ENCODE measurements at places on chromosomes 1 and 21.

- no peaks in the 10 kb centered on the region for H3K4me1 ChIP-seq
- H3K36me3 ChIP-seq = no peaks in the 10 kb centered on the region
- no peak overlapping the region for H3K4me3 ChIP-seq
- no peak for DNase-seq
Measured at GRCh38 chr1:8970870-8971337, 25.2 kb downstream of the CA6 start.

- no peak overlapping the region for H3K4me3 ChIP-seq
- DNase-seq = no peak
- no peaks in the 10 kb centered on the region for H3K4me1 ChIP-seq
- no peaks in the 10 kb centered on the region for H3K36me3 ChIP-seq
Measured at GRCh38 chr1:66283622-66284041, 250.3 kb upstream of the SGIP1 start.

DNA sequence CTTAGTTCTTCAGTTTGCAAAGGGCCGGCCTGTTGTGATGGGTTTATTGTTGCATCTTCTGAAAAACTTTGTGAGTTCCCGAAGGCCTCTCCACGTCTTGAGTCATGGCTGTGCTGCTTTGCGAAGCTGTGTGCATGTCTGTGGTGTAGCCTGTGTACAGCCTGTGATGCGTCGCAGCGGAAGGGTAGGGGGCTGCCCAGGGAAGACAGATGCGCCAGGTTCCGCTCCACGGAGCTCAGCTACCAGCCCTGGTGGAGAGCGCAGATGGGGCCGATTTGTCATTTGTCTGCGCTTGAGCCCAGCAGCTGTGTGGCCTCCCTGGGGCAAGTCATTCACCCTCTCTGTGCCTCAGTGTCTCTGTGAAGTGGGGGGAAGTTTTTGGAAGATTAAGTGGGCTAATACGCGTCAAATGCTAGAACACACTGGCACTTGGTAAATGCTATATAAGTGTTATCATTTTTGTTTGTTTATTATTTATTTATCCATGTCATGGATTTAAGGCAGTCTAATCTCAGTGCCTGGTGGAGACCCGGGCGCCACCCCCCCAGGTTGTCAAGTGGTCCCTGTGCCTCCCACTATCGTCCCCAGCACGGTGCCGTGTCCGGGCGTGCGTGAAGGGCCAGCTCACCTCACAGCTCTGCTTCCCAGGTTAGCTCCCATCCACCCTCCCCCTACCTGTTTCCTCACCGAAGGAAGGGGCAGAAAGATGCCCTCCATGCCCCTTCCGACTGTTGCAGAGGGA lies 8.4 kb downstream of the PDE9A start:
- peaks cover 14% of the 10 kb centered on the region for H3K36me3 ChIP-seq
- no peak for DNase-seq
- H3K27ac ChIP-seq = no peak overlapping the region
- no peaks in the 10 kb centered on the region for H3K27me3 ChIP-seq
- no peaks in the 10 kb centered on the region for H3K4me1 ChIP-seq

GRCh38 chr1:20552728-20553445 lies 514 bp downstream of the FAM43B start:
- peak overlapping the region; percentile 18 for H3K4me3 ChIP-seq
- H3K27ac ChIP-seq = no peak overlapping the region
- peak; percentile 40 for DNase-seq
- H3K4me1 ChIP-seq = peaks cover 8% of the 10 kb centered on the region

DNA sequence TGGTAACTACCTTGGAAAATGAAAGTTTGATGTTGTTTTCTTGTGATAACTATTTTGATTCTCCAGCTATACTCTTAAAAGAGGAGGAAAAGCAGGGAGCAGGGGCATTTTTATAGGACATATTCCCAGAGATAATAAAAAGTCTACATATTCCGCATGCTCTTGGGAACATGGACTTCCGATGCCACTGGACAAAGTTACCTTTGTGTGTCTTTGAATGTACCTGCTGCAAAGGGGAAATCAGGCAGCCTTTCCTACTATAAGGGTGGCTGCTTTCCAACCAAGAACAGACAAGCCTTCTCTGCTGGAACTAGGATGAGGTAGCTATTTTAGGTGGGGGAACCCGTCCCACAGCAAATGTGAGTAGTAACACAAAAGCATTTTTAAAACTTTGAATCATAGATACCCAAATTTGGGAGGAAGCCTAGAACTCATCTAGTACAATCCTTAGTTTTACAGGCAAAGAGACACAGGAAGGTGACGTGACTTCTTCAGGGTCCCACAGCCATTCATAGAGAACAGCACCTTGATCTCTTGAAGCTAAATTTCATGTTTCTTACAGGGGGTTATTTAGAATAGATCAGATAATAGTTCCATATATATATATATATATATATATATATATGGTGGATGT lies 179.9 kb downstream of the FASLG start:
- H3K4me1 ChIP-seq = no peaks in the 10 kb centered on the region
- H3K27me3 ChIP-seq = no peaks in the 10 kb centered on the region

- H3K4me3 ChIP-seq = no peak overlapping the region
- DNase-seq = no peak
- no peak overlapping the region for H3K27ac ChIP-seq
- no peaks in the 10 kb centered on the region for H3K4me1 ChIP-seq
- no peaks in the 10 kb centered on the region for H3K36me3 ChIP-seq
- H3K27me3 ChIP-seq = no peaks in the 10 kb centered on the region
Measured at GRCh38 chr1:55059302-55060132, 20.2 kb downstream of the PCSK9 start.
